ENCODE measurements at places on chromosomes 13 and 19. TPM values are rescaled to one million over a fixed set of nuclear protein-coding genes. Genes with fewer than 3 reads are reported as not detected.

C19orf67 gene
- total RNA-seq: 0.28 TPM

ZGLP1 gene
- 1.3 TPM for total RNA-seq

ZNF497 gene
- total RNA-seq: 1.9 TPM

DCT gene
- total RNA-seq: not detected

ACP7 gene
- total RNA-seq: 10.3 TPM

CACNG6 gene
- total RNA-seq: 14.6 TPM

KCNN4 gene
- total RNA-seq: 29.7 TPM

ZNF132 gene
- total RNA-seq: not detected

NPAS1 gene
- total RNA-seq: 3.6 TPM

TBC1D17 gene
- 43.2 TPM for total RNA-seq

TBXA2R gene
- 5.2 TPM for total RNA-seq

DIRAS1 gene
- 18.5 TPM for total RNA-seq

FXYD3 gene
- total RNA-seq: not detected

PRTN3 gene
- 1.5 TPM for total RNA-seq

ZNF93 gene
- 8.9 TPM for total RNA-seq

TPTE2 gene
- total RNA-seq: not detected

NLRP5 gene
- not detected for total RNA-seq

EID2 gene
- total RNA-seq: 163 TPM

HSD17B14 gene
- total RNA-seq: 20.8 TPM

PLVAP gene
- 0.08 TPM for total RNA-seq

MBD3L2 gene
- not detected for total RNA-seq

CBY2 gene
- not detected for total RNA-seq

ZNF222 gene
- 3.1 TPM for total RNA-seq

UBE2L5 gene
- total RNA-seq: not detected

RFPL4A gene
- total RNA-seq: not detected

ZNF564 gene
- total RNA-seq: 5.7 TPM

FFAR1 gene
- total RNA-seq: not detected

ZNF492 gene
- total RNA-seq: not detected

ACER1 gene
- not detected for total RNA-seq

EPSTI1 gene
- total RNA-seq: 0.69 TPM

C13orf42 gene
- total RNA-seq: not detected

RXFP2 gene
- total RNA-seq: not detected
